CD4-positive, alpha-beta T cell treated with Interleukin-2 at 100 ng/mL for 4 hours (primary cell): ENCODE measurements at places on chromosomes 1 and 21.

- no peak for DNase-seq
Observed at GRCh38 chr1:72648465-72648864, 366.1 kb upstream of the NEGR1 start.

DNA sequence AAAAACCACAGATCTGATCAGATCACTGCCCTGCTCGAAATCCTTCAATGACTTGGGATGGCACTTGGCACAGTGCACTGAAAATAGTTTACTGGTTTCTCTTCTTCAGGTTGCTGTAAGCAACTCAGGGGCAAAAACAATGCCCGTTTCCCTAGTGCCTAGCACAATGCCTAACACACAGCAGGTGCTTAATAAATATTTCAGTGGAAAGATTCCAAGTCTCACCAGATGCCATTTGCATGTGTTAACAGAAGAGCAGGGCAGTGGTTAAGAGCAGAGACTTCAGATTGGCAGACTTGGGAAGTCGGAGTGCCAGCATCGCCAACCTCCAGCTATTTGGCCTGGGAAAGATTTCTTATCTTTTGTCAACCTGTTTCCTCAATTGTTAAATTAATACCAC lies 10.9 kb upstream of the METTL25B start:
- no peak for DNase-seq

DNA sequence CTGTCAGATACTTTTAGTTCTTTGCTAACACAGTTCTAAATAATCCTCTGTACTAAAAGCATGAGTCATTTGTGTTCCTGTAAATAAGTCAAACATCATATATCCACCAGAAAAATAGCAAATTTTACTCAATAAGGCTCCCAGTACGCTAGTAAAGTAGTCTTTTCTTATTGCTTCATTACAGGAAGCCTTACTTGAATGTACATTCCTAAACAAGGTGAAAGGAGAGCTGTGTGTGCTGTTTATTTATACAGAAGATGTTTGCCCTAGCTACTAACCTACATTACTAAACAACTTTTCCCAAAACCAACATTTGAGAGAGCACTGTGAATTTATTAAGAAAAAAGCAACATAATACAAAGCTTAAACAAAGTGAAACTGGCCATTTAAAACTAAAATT lies 52.0 kb downstream of the ZNHIT6 start:
- DNase-seq, result no peak

DNA sequence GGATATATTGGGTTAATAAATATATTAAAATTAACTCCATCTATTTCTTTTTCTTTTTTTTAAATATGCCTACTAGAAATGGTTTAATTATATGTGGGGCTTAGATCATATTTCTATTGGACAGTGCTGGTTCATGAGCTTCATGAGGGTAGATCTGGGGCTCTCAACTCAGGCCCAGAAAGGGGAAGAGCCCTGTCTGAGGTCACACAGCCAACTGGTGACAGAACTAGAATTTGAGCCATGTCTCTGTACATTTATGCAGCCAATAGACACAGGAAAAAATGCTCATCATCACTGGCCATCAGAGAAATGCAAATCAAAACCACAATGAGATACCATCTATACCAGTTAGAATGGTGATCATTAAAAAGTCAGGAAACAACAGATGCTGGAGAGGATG lies 5.1 kb upstream of the EPHB2 start:
- DNase-seq, result no peak

- DNase-seq, result no peak
Observed at GRCh38 chr1:207854001-207854400, 56.9 kb downstream of the CD34 start.
